NCI-H748 treated with DMSO at 0.1 percent for 48 hours (cell line): ENCODE measurements at places on chromosomes 13 and 19.
A peak's percentile ranks its signal among the peaks of the same experiment; 100 is the strongest.

DNA sequence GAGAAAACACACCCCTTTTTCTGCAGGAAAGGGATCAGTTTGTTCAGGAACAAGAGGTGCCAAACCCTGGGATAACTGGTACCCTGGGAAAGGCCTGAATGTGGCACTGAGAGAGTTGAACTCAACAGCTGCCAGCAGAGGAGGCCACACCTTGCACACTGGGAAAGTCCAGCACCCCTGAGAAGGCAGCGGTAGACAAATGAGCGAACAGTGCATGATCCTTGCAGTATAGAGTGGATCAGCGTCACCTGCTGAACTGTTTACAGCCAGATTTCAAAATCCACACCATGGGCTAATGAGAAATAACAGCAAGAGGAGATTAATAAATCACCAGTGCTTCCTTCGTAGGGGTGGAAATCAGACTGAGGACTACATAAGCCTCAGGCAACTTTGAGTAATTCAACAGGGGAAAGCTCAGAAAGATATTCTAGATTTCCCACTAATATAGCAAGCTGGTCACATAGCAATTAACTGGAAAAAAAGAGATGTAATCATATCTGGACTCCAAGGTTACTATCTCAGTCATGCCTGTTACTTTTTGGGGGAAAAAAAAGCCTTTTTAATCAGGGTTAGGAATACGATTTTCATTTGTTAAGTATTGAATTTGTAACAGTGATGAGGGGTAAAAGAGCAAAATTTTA lies 52.0 kb downstream of the DCT start:
- DNase-seq: no peak

DNA sequence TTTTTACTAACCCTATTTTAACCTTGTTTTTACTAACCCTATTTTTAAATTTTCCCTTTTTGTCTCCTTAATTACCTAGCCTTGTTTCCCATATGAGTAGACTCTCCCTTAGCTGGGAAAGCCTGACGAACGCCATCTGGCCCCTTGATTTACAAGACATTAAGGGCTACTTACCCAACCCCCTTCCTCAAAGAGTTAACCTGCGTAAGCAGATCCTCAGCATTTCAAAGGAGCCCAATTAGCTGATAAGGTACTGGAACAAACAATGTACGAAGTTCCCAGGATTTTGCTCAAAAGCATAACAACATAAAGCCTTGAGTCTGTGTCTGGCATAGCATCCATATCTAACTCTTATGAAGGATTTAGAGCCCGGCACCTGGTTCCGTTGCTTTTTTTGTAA lies 4.7 kb upstream of the MVB12A start:
- DNase-seq: no peak

DNA sequence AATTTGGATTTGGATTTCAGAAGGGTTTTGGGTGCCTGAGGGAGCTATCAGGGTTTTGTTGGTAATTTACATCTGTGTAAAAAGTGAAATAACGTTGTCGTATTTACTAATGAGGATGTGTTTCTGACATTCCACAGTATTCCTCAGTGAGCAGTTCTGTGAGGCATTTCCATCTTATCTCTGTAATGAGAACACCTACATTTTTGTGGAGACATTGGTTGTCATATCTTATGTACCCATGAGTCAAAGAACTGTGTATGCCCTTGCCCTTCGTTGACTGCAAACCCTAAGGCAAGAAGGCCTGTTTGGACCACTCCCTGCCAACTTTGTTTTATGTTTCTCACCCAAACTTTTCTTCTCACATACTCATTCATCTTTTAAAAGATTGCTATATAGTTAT lies 14.2 kb upstream of the IL17D start:
- no peak for DNase-seq

DNA sequence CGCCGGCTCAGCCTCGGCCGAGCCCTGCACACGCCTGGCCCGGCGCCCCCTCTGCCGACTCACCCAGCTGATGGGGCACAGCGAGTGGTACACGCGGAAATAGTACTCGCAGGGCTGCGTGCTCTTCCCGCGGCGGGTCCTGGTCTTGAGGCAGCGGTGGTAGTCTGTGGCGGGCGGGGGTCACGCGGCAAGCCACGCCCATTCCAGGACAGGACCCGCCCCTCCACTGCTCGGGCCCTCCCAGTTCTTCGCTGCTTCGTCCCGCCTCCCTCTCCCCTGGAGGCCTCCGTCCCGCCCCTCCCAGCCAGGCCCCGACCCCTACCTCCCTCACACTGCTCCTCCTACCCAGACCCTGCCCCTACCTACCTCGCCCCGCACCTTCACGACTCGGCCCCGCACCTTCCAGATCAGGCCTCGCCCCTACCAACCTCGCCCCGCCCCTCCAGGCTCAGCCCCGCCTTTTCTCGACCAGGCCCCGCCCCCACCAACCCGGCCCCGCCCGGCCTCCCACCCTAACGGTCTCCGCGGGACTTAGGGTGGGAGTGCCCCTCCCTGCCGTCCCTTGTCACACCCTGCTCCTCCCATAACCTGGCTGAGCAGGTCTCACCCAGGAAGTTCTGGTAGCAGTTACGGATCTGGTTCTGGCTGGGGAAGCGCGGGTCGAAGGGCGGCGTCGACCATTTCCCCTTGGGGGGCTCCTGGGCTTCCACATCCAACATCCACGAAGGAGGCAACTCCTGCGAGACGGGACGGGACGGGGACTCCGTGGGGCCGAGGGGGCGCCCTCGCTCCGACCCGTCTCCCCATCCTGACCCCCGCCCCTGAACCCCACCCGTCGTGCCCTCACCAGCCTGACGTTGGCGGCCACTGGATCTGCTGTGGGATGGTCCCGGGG lies 469 bp downstream of the COX6B2 start:
- peak; percentile 32 for DNase-seq

DNA sequence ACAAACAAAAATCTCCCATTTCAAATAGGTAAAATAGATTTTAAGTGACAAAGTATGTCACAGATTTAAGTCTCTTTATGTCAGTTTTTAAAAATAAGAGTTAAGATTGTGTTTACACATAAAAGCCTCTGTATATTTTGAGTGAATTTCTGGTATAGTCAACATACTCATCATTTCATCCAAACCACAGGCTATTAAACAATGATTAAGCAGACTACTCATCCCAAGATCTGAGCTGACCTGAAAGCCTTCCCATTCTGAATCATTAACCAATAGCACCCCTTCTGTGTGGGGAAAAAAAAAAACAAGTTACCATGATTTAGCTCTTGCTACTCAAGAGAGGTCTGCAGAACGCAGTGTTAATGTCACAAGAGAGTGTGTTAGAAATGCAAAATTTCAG lies 284.4 kb upstream of the NBEA start:
- no peak for DNase-seq

DNA sequence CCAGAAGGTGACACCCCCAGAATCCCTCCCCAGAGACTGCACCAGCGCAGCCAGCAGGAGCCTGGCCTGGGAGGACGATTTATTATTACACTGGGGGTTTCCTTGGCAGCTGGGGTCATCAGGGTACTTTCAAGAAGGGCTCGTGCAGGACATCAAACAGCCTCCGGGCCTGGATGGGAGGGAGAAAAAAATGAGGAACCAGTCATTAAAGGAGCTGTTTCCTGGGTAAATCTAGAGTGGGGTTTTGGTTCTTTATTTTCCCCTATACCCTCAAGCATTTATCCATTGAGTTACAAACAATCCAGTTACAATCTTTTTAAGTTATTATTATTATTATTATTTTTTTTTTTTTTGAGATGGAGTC lies 3.1 kb downstream of the POLR1G start:
- DNase-seq: no peak

DNA sequence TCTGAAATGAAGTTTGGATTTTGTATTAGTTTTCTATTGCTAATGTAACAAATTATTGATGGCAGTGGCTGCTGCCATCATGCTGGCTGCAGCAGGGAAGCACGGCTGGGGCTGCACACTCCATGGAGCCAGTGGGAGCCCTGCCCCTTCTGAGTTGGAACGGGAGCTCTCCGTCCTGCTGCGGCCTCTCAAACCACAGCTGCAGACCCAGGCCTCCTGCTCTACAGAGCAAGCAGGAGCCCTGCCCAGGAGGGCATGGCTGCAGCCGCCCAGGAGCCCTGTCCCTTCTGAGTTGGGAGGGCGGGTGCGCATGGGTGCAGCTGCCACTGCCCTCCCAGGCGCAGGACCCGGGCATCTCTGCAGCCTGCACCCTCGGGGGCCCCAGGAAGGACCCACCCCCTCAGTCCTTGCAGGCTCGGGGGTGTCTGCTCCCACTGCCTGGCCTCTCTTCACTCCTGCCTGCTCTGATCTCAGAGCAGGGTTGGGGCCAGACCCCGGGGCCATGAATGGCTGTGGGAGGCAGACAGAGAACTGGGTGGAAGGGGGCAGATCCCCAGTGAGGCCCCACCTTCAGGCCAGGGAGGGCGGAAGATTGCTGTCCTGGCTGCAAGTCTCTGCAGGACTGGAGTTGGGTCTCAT lies 21.0 kb upstream of the ESD start:
- no peak for DNase-seq

DNA sequence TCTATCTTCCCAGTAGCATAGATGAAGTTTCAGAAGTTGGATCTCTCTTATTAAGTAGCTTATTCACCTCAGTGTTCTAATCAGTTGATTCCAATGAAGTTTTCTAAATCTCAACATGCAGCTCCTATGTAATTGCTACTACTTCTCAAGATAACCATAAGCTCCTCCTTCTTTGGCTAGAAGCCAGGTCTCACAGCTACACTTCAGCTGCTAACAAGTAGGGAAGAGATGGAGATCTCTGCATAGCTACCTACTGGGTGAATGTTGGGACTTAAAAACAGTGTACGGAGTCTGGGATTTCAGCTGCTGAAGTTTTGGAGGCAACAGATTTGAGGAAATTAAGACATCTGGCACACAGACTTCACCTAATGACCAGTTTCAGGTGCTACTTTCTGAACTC lies 661.0 kb downstream of the SLITRK1 start:
- DNase-seq: no peak

- no peak for DNase-seq
Observed at GRCh38 chr19:7787602-7788177, 24.6 kb downstream of the CLEC4M start.

DNA sequence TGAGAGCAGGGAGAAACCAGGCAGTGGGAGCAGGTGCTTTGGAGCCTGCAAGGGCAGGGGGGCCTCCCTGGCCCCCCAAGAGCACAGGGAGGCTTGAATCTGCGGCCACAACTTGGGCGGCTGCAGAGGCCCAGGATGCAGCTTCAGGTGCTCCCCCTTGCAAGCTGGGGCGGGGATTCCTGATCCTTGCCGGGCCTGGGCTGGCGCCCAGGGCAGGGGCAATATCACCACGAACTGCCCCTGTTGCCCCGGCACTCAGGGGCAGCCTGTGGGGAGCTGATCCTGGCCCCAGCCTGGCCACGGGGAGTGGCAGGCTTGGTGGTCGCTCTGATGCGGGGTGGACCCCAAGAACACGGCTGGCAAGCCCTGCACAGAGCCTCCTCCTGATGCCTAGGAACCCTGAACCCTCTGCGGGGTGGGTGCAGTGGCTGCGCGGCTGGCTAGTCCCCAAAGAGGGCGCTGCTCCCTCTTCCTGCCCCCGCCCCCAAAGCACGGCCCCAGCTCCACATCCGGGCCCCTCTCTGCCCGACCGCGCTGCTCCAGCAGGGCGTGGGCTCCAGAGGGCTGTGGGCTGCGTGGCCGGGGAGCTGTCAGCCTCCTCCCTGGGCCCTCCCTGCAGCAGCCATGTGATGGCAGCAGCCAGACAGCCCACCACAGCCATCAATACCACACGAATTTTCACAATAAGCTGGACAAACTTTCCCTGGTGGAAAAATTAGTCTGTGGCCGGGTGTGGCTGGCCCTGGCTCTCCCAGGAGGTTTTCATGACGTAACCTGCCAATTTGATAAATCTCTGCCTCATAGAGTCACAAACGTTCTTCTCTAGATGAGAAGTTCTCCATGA lies 21.0 kb downstream of the TNFSF9 start:
- DNase-seq: no peak

DNA sequence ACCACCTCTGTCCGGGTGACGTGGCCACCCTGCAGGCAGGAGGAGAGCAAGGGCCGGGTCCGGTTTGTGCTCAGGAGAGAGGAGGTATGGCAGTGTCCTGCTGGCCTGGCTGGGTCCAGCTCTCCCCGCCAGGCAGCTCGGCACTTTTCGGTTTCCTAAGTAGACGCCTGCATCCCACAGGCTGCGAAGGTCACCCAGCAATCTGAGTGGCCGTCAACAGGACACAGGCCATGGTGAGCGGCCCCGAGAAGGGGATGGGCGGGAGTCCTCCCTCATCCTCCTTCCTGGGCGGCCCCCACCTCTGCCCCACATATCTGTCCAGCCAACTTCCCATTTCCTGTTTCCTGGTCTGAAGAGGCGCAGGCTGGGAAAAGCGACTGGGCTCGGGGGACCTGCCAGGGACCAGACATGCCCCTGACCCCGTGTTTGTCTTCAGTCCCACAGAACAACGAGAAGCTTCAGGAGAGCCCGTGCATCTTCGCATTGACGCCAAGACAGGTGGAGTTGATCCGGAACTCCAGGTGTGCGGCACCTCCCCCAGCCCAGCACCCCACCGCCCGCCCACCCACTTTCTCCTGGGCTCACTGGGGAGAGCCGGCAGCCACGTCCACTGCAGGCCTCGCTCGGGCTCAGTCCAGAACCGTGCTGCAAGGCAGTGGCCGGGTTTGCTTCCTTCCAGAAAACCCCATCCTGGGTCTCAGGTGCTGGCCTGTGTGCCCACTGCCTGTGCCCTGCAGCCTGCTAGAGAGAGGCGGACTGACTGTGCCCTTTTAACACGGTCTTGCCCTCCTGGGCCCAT lies 16.3 kb downstream of the PIAS4 start:
- no peak for DNase-seq

- DNase-seq: no peak
Observed at GRCh38 chr19:12936582-12936981, 1.8 kb upstream of the CALR start.

DNA sequence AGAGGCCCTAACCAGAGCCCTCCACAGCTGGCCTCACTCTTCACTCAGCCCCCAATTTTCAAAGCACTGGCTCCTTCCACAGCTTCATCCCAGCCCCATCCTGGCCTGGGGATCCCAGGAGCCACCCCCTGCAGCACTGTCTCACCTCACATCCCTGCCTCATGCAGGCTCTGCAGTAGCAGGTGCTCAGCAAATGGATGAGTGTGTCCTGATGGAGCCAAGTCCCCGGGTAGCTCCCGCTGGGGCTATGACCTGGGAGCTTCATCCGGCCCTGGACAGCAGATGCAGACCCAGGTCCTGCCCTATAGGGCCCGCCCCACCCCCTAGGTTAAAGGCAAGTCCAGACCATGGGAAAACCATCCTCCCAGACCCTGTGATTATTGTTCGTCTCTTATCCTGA lies 143.2 kb upstream of the ZNF507 start:
- no peak for DNase-seq

DNA sequence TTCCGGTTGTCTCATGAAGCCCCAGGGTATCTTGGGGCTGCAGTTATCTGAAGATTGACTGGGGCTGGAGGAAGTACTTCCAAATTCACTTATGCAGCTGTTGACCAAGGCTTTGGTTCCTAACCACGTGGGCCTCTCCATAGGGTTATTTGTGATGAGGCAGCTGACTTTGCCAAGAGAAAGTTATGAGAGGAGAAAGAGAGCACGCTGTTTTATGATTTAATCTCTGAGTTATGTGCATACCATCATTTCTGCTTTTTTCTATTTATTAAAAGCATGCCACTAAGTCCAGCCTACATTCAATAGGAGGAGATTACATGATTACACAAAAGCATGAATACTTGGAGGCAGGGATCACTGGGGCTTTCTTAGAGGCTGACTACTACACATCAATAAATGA lies 215.5 kb downstream of the NHLRC3 start:
- no peak for DNase-seq

- DNase-seq: no peak
Observed at GRCh38 chr19:2803486-2804155, 16.0 kb upstream of the ZNF554 start.
